ENCODE measurements at places on chromosomes 5 and 9.

GRCh38 chr9:27590651-27591050 is 17.4 kb upstream of the C9orf72 start:
- DNase-seq: no peak

DNA sequence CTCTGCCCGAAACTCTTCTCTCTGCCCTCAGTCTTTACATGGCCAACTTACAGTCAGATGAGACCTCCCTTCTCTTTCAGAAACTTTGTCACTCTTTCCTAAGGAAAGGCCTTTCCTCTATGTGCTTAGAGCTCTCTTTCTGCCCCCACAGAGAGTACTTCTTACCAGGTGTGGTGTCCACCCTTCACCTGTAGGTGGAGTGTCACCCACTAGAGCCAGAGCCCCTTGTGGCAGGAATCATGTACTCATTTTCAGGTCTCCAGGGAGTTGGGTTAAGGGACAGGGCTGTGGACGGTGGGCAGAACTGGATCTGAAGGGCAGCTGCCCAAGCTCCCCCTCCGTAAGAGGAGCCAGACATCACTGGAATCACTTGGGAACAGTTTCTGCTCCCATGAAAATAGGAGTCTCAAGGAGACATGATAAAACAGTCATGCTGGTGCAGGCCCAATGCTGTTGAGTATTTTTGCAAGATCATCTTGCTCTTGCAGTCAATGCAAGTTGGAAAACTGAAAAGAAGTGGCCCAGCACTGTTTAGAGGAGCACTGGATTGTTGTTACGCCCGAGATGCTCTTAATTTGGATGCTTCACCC is 436.7 kb downstream of the ZSWIM6 start:
- no peak for DNase-seq

DNA sequence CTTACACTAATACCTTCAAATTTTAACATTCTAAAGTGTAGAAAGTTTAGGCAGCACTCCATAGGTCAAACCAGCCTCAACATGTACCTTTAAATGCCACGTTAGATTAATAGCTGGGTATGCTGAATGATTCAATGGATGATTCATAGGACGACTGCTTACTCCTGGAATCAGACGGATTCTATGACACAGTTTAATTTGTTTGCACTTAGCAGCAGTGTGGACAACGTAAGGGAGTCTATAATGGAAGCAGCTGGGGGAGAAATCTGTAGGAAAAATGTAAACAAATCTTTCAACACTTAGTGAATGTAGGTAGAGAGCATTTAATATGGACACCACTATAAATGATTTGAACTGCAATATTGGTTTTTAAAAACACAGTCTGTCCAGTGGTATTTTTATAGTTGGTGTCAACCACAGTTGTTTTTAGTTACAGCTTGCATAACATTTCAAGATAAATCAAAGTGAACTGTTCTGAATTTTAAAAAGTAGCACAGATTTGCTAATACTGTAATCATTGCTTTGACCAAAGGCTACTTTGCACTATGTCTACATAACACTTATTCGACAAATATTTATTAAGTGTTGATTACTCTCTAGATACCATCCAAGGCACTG is 701.5 kb upstream of the MEF2C start:
- no peak for DNase-seq

GRCh38 chr5:167731951-167732350 is 559.5 kb upstream of the WWC1 start:
- DNase-seq: no peak

DNA sequence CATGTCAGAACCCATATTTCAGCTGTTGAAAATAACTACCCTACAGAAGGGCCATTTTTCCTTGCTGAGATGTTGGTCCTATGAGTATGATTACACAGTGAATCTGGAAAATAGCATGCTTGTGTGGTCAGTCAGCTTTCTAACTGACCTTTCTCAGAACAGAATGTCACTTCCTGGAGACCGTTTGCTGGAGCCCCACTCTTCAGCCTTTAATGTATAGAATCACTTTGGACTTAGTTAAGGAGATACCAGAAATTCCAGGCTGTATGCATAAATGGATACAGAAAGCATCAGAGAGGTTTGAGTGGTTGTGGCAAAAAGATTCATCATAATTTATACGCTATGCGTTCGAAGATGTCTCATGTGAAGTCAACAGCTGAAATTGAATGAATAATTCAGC is 488.1 kb downstream of the EBF1 start:
- DNase-seq: no peak

GRCh38 chr9:133117271-133118178 is 3.5 kb downstream of the RALGDS start:
- no peak for DNase-seq

- DNase-seq: no peak
These were observed 206.2 kb downstream of the NDUFS4 start for GRCh38 chr5:53766673-53767072.

GRCh38 chr9:29958469-29958868 is 2385.2 kb upstream of the C9orf72 start:
- DNase-seq: no peak

DNA sequence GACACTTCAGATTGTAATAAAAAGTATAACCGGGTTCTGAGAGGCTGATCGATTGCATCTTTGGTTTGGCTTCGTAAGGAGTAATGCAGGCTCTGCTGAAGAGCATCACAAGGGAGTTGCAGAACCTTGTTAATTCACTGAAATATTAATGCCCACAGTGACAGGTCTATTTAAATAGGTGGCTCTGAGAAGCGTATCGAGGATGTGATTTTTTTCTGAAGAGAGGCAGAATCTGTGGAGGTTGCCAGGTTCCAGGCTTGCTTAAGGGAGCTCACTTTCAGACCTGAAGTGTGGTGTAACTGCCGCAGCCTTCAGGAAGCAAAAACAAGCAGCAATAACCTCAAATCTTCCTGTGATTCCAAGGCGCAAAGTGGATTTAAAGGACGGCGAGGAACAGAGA is 80.3 kb downstream of the ANKRD33B start:
- DNase-seq: no peak

DNA sequence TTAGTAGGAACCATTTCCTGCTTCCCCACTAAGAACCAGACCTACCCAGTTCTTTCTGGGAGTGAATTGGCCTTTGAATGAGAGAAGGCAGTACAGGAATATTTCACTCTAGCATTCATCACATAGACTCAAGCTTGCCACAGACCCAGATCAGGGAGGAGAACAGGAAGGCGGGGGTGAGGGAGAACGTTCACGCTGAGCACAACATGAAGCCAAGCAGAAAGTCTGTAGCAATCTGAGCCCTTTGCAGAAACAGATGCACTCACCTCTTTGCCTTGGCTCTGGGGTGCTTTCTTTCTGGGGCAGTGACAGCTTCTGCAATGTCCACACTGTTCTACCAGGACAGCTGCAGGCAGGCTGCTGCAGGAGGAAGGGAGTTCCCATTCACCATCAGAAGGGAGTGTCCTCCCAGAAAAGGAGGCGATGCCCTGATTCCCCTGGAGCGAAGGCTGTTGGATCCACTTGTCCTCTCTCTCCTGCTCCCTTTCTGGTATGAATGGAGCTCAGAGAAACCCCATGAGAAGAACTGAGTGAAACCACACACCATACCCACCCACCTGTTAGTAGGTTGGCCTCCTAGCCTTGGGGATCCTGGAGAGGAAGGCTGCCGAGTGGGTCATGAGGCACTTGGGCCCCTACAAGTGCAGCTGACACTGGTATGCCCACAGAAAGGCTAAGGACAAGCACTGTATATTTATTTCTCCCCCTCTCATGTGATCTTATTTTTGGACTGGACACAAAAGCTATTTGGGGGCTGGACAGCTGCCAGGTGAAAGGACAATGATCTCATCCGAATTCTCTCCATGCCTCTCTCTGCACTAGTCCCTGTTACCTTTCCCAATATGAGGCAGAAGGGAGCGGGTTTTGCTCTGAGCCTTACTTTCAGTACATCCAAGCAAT is 11.7 kb upstream of the FGF1 start:
- no peak for DNase-seq

GRCh38 chr5:45796959-45797553 is 100.9 kb upstream of the HCN1 start:
- no peak for DNase-seq

DNA sequence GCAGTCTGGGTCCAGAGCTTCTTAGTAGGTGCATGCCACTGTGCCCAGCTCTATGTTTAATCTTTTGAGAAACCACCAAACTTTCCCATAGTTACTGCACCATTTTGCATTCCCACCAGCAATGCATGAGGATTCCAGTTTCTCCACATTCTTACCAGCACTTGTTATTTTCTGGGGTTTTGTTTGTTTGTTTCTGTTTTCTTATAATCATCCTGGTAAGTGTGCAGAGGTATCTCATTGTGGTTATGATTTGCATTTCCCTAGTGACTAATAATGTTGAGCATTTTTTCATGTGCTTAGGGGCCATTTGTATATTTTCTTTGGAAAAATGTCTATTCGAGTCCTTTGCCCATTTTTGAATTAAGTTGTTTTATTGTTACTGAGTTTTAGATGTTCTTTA is 11.4 kb downstream of the FOXE1 start:
- no peak for DNase-seq

- no peak for DNase-seq
These were observed 992.1 kb downstream of the NR2F1-AS1 start for GRCh38 chr5:92588876-92589275.

DNA sequence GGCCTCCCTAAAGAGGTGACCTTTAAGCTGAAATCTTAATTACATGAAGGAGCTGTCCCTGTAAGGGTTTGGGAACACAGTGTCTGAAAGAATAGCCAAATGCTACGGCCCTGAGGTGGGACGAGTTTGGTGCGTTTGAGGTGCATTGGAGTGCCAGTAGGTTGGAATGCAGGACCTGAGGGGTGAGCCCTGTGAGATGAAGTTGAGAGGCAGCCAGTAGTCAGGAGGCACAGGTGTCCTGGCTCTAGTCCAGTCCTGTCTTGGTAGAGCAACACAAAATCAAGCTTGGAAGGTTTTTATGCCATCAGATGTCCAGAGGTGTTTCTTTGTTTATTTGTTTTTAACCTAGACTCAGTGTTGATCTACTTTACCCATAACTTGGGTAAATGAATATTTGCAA is 108.5 kb downstream of the ARHGAP26 start:
- DNase-seq: no peak

DNA sequence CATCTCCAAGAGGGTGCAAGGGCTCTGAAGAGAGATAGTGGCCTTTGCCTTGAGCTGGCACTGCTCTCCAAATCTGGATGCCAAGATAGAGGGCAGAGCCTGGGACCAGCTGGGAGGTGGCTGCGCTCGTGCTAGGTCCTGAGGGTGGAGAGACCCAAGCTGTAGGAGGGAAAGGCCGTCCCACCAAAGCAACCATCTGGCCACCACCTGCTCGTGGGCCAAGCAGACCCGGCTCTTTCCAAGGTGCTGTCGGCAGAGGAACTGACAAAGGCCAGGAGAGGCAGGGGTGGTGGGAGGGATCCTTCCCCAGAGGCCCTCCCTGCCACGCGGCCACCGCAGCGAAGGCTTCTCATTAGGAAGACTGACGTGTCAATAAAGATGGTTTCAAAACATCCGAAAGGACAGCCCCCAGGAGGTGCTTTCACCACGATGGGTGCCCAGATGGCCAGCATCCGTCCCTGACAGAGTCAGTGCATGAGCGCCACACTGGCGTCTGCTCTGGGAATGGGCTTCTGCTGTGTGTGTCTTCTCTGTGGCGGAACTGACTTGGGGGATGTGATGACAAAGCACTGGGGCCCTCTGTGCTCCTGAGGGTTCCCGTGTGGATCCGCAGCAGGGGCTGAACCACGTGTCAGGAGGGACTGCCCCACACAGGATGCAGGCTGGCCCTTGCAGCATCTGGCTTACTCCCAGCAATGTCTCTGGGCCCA is 213.5 kb downstream of the FANCC start:
- no peak for DNase-seq

GRCh38 chr9:37927132-37927531 is 23.2 kb upstream of the SLC25A51 start:
- DNase-seq: no peak

DNA sequence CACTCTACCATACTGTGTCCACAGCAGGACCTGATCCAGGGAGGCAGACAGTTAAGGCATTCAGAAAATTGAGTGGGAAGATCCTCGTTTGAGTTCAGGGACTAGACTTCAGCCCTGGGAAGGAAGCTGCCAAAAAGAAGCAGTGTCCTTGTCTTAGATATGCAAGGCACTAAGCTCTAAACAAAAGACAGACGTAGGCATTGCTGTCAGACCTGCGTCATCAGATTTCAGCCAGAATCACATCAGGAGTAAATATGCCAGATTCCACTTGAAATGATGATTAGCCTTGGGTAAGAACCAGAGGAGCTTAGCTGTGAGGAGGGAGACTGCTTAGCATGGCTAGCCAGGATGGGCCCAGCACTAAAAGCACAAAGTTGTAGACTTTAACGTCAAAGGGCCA is 56.7 kb downstream of the MAMDC2 start:
- no peak for DNase-seq

DNA sequence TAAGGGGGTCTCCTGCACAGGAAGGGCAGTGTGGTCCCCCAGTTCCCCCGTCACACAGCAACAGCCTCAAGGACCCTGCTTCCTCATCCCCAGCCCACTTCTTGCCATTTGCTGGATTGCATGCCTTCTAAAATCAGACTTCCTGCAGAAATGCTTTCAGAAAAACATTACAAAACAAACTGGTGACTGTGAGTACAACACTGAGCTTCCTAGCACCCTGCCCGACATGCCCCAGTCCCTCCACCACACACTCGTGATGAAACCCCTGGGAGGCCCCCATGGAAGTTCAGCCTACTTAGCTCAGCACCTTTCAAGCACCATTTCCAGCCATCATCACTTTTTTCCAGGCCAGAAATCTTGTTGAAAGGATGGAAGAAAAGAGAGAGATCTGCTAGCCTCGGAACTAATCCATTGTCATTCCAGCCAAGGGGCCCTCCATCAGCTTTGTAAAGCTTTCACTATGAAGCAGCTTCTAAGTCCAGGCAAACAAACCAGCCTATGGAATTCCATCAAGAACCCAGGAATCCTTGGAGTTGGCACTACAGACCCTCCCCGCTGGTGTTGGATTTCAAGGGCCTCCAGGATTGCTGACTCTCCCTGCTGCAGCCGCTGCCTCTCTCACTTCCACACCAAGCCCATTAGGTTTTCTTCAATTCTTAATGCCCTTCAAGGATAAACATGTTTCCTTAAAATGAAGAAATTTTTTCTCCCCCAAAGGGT is 114.6 kb downstream of the C5orf15 start:
- DNase-seq: no peak

- no peak for DNase-seq
These were observed 73.2 kb downstream of the APTX start for GRCh38 chr9:32928145-32928763.

GRCh38 chr5:170195961-170196360 is 36.8 kb upstream of the C5orf58 start:
- no peak for DNase-seq

DNA sequence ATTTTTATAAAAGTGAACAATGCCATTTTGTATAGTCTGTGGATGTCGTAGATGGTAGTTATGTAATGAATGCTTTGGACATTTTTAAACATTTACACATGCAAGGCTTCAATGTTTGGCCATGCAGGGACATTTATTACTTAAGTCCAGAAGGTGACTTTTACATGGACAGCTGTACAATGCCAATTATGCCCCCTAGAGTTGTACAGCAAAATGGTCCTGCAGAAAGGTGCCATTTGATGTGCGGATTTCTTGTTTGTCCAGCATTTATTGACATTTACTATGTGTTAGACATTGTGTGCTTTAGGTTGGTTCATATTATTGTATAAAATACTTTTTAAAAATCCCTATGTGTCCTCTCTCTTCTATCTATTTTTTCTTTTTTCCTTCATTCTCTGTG is 22.5 kb upstream of the COMMD10 start:
- DNase-seq: no peak

All from stimulated activated CD8-positive, alpha-beta memory T cell treated with anti-CD3 and anti-CD28 coated beads, Interleukin-2, amount 100 ng/mL, for 1 hour (primary cell).